ENCODE measurements at places on chromosomes 16 and 17.

GRCh38 chr16:24745391-24745790 lies 15.9 kb downstream of the TNRC6A start:
- no peak for DNase-seq

- DNase-seq: no peak
Measured at GRCh38 chr16:56792967-56793366, 63.0 kb downstream of the NUP93 start.

GRCh38 chr16:48607056-48607825 lies 2.7 kb downstream of the N4BP1 start:
- DNase-seq: no peak

- no peak for DNase-seq
Measured at GRCh38 chr16:3762107-3762750, 44.9 kb upstream of the TRAP1 start.

DNA sequence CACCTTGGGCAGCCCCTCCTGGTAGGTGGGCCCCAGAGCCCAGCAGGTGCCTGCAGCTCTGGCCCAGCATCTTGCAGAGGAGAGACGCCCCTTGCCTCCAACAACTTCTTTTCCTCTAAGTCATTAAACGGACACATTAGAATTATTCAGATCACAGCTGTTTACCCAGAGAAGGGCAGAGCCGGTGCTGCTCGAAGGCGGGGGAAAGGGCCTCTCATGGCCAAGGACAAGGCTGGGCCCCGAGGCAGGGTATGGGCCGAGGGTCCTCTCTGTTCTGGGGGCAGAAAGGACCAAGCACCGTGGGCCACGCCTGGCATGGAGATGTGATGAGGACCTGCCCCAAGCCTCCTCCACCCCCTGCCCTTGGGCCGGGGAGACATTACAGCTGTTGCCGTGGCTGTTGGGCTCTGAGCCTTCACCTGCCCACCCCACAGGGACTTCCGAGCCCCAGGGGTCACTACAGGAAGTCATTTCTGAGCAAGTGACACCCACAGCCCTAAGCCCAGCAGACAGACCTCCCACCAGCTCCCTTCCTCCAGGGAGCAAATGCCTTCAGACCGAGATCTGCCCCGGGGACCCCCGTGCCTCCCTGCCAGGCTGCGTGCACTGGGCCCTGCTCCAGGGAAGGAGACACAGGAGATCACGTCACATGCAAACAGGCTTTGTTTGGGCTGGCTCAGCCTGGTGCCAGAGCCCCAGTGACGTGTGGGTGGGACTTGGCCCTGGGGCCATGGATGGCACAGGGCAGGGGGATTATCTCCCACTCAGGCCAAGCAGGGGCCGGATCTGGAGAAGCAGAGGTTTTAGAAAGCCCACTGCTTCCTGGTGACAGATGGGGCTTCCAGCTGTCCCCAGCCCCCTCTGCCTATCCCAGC lies 699 bp upstream of the PVALEF start:
- no peak for DNase-seq

GRCh38 chr16:85445064-85445778 lies 167.9 kb upstream of the GSE1 start:
- DNase-seq: no peak

DNA sequence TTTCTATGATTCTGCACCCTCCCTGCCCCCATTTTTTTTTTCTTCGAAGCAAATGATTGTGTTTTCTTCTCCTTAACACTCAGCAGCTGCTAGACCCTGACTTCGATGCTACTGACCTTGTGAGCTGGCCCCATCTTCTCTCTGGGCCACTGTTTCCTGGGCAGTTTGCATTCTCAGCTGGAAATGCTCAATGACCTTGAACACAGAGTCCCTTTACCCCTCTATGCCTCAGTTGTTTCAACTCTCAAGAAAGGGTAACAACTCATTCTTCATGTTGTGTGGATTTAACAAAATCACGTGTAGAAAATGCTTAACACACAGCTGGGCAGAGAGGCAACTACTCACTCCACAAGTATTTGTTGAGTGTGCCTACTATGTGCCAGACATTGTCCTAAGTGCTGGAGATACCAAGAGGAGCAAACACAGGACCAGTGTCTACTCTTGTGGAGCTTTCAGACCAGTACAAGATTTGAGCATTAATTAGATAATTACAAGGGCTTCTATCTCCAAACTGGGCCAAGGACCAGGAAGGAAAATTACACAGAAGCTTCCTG lies 66.2 kb downstream of the IQCK start:
- DNase-seq: no peak

DNA sequence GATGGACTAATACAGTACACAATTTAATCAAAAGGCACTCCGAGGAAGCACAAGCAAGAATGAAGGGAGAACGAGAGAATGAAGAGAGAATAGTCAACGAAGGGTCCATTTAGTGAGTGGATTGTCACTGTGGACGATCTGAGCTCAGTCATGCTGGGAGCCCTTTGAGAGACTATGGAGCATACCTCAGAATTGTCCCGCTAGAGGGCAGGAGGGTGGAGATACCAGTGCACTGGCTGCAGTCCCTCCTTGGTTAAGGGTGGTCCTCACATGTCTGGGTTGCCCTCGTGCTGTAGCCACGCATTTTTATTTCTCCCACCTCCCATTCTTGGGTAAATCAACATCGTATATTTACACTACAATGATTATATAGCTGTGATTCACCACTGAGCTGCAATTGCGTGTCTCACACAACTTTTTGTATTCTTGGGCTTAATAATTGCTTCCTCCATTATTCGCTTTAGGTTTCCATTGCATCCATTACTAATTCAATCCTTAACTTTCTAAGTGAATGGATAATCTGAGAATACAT lies 33.2 kb upstream of the FAM20A start:
- DNase-seq: no peak

DNA sequence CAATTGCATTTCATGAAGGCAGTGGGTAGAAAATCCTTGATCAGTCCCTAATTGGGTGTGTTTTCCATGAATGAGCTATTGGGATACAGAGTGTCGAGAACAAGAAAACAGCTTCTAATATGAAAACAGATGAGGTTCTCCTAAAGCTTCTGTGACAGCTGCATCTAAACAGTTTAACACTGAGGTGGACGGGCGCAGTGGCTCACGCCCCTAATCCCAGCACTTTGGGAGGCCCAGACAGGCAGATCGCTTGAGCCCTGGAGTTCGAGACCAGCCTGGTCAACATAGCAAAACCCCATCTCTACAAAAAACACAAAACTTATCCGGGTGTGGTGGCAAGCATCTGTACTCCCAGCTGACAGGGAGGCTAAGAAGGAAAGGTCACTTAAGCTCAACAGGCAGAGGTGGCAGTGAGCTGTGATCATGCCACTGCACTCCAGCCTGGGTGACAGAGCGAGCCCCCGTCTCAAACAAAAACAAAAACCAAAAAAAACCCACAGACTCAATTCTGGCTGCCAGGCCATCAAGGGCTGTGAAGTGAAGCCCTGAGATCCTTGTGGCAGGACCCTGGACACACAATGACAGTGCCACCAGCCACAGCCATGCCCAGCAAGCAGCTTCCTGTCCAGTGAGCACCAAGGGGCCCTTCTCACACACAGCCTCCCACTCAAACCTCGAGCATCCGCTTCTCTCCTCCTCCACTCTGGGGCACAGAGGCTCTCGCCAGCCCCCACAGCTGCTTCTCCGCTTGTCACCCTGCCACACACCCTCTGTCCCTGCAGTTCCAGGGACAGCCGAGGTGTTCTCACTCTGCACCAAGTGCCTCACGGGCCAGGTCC lies 44.0 kb downstream of the ANKRD11 start:
- DNase-seq: no peak

DNA sequence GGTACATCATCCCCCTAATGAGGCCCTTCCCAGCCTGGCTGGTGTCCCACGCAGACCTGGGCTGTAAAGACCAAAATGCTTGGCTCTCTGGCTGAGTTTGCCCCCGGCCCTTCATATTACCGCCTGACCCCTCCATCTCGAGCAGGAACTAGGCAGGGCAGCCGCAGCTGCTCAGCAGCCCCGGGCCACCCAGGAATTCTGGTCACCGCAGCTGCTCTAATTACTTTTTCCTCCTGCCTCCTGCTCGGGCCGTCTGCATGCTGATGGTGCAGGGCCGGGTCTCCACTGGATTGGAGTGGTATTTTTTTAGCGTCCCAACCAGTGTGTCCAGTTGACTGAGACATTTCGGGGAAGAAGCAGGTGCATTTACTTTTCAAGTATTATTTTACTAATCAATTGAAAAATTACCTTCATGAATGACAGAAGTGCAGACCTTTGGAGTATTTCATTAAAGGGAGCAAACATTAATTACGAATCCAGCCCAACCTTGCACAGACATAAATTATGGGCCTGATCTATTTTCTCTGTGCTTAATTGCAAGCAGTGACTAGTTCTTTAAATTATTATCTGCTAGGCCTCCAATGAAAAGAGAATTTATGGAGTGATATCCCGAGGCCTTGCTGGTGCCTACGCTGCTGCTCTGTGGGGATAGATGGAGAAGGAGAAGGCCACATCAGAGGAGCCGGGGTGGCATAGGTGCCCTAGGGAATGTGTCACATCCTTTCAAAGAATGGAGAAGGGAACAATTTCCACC lies 176.2 kb downstream of the CYLD start:
- DNase-seq: no peak

DNA sequence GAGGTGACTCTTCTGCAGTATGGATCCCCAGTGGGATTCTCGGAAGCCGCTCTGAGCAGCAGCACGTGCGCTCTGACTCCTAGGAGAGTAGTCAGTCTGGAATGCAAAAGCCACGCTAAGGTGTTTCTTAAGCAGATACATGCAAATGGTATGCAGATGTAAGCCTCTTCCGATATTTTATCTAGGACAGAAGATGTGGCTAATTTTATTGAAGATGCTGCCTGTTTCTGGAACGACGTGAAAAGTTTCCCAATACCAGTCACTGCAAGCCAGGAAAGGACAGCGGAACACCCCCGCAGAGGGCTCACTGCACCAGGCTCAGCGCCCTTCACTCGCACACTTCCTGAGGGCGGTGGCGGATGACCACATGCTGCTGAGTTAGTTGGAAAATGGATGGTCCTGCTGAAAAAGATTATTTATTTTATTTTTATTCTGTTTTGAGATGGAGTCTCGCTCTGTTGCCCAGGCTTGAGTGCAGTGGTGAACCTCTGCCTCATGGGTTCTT lies 10.1 kb downstream of the FADS6 start:
- DNase-seq: no peak

DNA sequence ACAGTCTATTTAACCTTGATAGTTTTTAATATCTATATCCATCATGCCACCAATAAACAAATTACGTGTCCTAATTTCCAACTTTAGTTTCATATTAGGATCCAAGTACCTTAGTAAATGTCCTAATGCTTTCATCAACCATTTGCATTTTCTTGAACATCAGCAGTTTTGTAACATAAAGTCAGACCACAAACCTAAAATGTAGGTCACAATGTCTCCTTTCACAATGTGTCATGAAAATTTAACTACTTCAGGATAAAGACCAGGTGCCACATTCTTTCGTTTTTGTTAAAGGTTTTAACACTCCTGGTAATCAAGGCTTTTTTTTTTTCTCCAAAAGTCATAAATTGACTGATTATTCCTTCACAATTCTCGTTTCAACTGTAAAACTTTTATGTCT lies 310.7 kb upstream of the PMFBP1 start:
- DNase-seq: no peak

DNA sequence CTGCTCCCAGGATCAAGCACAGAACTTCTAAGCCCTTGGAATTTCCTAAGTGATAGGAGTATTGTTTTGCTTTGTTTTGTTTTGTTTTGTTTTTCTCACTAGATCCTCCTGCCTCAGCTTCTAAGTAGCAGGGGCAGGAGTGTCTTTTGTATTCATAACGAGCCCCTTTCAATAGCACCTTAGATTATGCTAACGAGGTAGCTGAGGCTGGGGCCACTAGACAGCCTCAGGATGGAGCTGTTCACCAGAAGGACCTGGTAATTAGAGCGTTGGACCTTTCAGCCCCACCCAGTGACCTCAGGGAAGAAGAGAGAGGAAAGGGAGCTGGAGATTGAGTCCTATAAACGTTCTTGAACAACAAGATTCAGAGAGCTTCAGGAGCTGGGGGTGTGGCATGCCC lies 43.6 kb downstream of the IKZF3 start:
- no peak for DNase-seq

DNA sequence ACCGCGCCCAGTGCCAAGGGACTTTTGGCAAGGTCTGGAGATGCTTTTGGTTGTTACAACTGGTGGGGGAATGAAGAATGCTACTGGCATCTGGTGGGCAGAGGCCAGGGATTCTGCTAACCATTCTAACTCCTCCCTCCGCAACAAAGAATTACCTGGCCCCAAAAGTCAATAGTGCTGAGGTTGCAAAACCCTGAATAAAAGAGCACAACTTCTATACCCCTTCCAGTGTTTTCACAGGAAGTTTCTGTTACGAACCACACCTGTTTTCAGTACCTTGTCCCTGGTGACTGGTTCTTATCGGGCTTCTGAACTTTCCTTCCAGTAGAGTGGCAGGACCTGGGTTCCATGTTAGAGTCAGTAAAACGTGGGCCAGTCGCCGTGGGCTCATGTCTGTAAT lies 17.3 kb downstream of the ABAT start:
- DNase-seq: no peak

- no peak for DNase-seq
Measured at GRCh38 chr16:68281368-68282063, 17.2 kb downstream of the SLC7A6 start.

GRCh38 chr17:81027591-81028505 lies 7.1 kb upstream of the BAIAP2 start:
- no peak for DNase-seq

GRCh38 chr17:15175356-15175755 lies 89.8 kb downstream of the PMP22 start:
- no peak for DNase-seq

DNA sequence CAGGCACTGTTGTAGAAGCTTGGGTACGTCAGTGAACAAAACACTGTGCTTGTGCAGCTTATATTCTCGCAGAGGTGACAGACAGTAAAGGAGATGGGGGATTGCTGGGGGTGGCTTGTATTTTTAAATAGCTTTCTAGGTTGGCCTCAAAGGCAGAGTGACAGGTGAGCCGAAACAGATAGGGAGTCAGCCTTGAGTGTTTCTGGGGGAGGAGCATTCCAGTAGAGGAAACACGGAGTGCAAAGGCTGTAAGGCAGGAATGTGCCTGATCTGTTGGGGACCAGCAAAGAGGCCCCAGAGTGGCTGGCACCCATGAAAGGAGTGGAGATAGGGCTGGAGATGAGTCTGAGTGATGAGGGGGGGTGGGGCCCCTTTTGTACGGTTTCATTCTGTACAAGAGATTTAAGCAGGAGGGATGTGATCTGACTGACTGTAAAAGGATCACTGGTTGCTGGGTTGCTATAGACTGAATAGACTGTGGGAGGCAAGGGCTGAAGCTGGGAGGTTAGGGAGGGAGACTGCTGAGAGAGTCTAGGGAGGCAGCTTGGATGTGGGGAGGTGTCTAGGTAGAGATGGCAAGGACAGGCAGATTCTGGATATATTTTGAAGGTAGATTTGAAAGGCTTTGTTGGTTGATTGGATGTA lies 15.2 kb downstream of the NUP93 start:
- DNase-seq: no peak

GRCh38 chr17:28726226-28726626 lies at the start of gene TLCD1:
Gene TLCD1, minus strand, starts transcription at chr17:28726233. Its CDS starts 136 bp downstream, at chr17:28726097.
- DNase-seq: peak; percentile 68
